ENCODE measurements at places on chromosomes 4 and X. TPM values are rescaled to one million over a fixed set of nuclear protein-coding genes. Genes with fewer than 3 reads are reported as not detected.

DNA sequence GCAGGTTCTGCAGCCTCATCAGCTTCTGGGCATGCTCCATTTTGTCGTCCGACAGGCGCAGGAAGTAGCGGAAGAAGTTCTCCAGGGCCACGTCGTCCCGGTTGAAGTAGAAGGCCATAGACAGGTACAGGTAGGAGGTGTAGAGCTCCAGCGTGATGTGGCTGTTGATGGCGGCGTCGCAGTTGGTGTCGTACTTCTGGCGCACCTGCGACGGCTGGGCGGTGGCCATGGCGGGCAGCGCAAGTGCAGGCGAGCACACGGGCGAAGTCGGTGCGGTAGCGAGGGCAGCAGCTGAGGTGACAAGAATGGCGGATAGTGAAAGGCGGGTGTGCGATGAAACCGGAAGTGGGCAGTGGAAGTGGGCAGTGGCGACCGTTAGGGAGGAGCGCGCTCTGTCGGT is at the start of gene FTHL17:
TSS of gene FTHL17 (minus strand) at position 317 of the 400 bp plus-strand sequence. CDS start at position 229, 88 bp downstream.
- H3K27ac ChIP-seq: peak within 1 kb of the TSS; percentile 61
- H3K36me3 ChIP-seq: no peaks in the 10 kb centered on the region
- no peak for DNase-seq
- H3K4me1 ChIP-seq: peaks cover 1% of the 10 kb centered on the region
- no peak within 1 kb of the TSS for H3K4me3 ChIP-seq

DNA sequence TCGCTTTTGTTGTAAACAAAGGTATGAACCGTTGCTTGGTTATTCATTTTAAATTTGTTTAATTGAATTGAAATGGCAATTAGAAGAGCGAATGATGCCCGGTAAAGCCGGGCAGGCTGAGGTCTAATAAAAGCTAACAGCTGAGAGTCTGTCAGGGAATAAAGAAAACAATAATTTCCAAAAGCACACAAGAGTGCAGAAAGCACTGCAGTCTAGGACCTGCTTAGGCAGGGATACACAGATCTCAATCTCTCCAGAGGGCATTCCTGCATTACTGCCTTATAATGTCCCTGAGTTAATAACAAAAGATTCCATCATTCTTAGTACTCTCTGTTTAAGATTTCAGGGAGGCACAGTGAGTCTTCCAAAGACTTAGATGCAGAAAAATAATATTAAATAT is 27.6 kb upstream of the EMCN start:
- H3K27me3 ChIP-seq: peaks cover 3% of the 10 kb centered on the region
- no peaks in the 10 kb centered on the region for H3K36me3 ChIP-seq
- peaks cover 8% of the 10 kb centered on the region for H3K4me1 ChIP-seq
- H3K27ac ChIP-seq: no peak overlapping the region
- DNase-seq: no peak

- H3K36me3 ChIP-seq: no peaks in the 10 kb centered on the region
- no peak within 1 kb of the TSS for H3K4me3 ChIP-seq
- no peak within 1 kb of the TSS for H3K27ac ChIP-seq
These were observed at the start of gene PRRG3 for GRCh38 chrX:151694661-151695582. PRRG3 (plus strand) TSS chrX:151695458; CDS start chrX:151698815, 3,357 bp downstream.

Gene HTR2C
- not detected for total RNA-seq

- no peak for DNase-seq
- no peak overlapping the region for H3K4me3 ChIP-seq
- peaks cover 5% of the 10 kb centered on the region for H3K4me1 ChIP-seq
- H3K27ac ChIP-seq: no peak overlapping the region
These were observed 30.8 kb downstream of the HERC3 start for GRCh38 chr4:88623097-88623496.

DNA sequence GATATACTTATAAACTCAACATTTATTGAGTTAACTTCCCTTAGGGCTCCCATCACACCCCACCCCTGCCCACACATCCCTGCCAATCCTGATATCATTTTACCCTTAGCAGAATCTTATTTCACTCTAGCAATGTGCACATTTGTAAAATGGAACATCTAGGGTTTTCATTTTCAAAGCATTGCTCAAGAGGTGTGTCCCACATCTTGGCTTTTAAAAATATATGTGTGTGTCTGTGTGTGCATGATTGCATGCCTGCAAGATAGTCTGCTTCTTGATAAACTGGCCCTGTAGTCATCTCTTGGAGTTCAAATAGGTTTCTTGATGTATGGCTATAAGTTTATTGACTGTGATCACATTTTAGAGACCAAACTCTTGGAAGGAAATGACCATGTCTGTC is 26.4 kb upstream of the EGF start:
- H3K36me3 ChIP-seq: no peaks in the 10 kb centered on the region
- peaks cover 7% of the 10 kb centered on the region for H3K27me3 ChIP-seq
- DNase-seq: no peak
- no peak overlapping the region for H3K27ac ChIP-seq
- H3K4me1 ChIP-seq: no peaks in the 10 kb centered on the region

Measured in activated naive CD8-positive, alpha-beta T cell treated with anti-CD3 and anti-CD28 coated beads, Interleukin-2, amount 10 ng/mL, durations not matched to agents 7 days and 5 days (primary cell).